ENCODE measurements at places on chromosomes 4 and X.

DNA sequence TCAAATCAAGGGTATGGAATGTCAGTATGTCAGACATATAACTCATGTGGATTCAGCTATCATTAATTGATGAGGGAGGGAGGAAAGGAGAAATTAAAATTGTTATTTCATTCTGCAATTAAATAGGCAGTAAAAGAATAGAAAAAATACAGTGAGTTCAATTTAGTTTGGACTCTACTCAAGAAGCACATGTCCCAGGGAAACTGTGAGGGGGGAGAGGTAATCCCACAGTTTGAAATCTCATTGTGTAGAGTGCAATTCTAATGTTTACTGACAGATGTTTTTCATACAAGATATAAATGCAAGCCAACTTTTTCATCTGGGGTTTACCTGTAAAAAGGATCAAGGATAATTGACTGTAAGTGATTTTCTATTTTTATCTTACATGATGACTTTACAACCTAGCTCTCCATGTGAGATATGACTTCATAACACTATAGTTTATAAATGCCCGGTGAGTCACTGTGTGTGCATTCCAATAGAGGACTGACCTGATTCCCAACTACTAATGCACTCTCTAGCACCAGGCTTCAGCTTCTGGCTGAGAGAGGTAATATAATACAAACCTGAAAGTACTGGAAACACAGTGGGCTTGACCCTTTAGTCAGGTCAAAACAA lies 35.2 kb upstream of the SCD5 start:
- DNase-seq = no peak

- DNase-seq = no peak
Observed at GRCh38 chrX:49270249-49270921, 792 bp downstream of the PPP1R3F start.

- no peak for DNase-seq
Observed at GRCh38 chr4:152508386-152508785, 27.5 kb downstream of the FBXW7 start.

DNA sequence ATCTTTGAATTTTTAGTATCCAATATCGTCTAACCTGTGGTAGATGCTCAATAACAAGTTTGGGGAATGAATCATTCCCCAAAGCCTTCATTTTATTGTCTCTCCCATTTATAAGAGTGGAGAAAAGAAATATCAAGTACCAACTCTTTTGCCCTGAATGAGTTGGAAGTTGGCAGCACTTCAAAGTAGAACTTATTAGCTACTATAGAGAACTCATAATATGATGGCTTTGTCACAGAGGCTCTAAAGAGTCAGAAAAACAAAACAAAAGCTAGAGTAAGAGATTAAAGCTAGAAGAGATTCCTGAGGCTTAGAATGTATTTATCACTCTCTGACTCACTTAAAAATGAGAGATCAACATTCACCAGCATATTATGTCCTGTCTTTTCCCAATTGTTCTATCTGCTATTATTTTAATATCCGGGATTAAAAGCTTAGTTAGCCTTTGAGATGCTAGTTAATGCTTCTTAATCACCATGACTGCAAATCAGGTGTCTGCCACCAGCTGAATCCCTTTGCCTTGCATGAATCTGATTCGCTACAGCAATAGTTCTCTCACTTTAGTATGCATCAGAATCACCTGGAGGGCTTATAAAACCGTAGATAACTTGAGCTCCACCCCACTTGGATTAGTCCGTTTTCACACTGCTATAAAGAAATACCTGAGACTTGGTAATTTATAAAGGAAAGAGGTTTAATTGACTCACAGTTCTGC lies 77.9 kb downstream of the PALLD start:
- no peak for DNase-seq

- no peak for DNase-seq
Observed at GRCh38 chr4:151888367-151888866, 127.6 kb upstream of the GATB start.

- no peak for DNase-seq
Observed at GRCh38 chr4:156557920-156558319, 413.7 kb downstream of the PDGFC start.

DNA sequence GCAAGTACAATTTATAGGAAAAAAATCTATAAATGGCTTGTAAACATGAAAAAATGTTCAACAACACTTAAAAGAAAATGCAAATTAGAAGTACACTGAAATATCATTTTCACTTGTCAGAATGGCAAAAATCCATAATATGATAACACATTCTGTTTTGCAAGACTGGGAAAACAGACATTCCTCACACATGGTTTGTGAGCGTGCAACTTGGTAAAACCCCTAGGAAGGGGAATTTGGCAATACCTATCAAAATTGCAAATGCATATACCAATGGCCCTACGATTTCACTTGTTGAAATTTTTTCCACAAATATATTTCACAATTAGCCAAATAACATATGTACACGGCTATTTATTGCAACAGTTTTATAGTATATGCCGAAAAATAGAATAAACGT lies 31.4 kb downstream of the TBC1D9 start:
- DNase-seq = no peak

DNA sequence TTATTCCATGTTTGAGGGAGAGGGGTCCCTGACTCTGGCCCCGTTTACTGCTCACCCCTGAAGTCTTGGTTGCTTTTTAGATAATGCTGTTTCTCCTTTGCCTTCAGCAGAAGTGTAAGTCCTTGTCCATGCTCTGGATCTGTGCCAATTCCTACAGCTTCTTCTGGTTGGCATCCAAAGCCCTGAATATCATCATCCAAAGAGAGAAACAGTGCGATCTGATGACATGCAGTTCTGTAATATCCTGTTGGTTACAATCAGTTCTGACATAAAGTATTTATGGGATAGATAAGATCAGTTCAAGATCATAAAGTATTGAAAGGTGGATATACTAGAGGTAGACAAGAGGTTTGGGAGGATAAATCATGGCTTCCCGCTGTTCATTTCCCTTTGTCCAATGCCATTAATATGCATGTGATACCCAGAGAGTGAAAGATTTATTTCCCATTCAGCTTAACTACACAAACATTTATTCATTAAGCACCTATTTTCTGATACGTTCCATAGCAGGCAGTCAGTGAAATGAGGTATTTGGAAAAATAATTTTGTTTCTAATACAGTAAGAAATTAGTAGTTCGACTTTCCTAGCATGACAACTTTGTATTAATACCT lies 53.2 kb upstream of the TMEM150C start:
- no peak for DNase-seq

GRCh38 chr4:153335665-153336064 lies 8.8 kb upstream of the MND1 start:
- no peak for DNase-seq

GRCh38 chr4:62191451-62192240 lies 991.5 kb downstream of the ADGRL3 start:
- DNase-seq = no peak

- DNase-seq = no peak
Observed at GRCh38 chr4:123649250-123649644, 252.7 kb downstream of the SPRY1 start.

DNA sequence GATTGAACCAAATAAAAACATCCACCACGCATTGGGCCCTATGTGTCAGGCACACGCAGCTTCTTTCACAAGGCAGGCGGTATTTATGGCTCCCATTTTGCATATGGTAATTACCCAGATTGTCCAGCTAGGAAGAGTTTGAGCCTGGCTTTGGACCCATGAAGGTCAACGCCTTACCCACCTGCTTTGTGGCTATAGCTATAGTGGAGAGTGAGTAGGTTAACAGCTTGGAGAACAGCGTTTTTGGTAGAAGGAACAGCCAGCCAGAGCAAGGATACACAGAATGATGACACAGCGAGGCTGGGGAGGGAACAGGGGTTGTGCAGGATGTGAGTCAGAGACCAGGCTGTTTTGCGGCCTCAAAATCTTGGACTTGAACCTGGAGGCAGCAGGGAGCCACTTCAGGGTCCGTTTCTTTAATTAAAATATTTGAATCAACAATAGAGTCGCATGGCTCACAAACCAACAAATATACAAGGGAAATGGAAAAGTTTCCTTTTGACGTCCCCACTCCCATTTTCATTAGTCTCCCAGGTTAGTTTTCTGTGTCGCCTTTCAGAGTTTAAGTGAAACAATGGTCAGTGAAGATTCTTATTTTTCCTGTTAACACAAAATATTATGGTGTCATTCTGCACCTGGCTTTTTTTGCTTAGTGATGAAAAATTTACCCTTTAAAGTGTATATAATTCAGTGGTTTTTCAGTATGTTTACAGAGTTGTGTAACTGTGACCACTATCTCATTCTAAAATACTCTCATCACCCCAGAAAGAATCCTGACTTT lies 118.2 kb upstream of the STX18 start:
- DNase-seq = no peak

DNA sequence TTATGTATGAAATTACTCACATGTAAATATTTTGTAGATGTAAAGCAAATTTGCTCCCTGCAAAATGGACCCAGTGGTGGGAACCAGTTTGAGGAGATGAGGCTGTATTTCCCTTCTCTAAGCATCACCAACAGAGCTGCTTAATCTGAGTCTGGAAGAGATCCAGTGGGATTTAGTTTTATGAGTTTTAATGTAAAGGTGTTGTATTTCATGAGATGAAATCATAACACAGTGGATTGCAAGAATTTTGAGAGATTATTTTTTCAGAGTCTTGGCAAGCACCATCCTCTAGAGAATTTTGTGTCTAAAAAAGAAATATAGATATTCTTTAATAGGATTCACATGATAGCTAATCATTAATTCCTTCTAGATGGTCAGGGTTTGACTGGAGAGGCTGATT lies 35.6 kb upstream of the SFRP2 start:
- no peak for DNase-seq

DNA sequence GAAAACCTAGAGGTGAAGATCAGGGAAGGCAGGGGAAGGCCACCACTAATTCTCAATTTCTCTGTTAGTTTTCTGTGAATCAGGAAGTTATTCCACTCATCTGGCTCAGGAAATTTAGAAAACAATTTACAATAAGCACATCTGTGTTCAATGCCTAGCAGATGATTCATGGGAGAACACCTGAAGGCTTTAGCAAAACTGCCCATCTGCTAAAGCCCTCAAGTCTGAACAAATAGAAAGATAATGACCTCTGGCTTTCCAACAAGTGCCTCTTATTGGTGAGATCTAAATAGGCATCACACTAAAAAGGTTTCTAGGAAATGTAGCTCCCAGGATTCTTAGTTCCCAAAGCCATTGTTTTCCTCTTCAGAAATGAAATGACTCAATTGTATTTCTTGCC lies 122.1 kb upstream of the GNPDA2 start:
- DNase-seq = no peak

DNA sequence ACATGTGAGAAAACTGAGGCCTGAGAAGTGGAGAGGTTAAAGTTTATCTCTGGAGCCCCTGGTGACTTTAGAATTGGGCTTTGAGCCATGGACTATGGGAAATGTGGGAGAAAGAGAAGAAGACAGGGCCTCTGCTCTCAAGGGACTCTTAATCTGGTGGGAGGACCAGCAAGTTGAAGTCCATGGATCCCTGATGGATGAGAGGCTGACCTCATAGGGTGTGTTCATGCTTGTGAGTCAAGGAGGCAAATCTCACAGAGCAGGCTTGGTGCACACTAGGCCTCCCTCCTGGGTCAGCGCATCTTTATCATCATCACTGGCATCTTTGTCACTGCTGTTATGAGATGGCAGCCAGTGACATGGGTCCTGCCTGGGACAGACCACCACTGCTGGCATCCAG lies 211.9 kb downstream of the AFAP1 start:
- DNase-seq = no peak

- no peak for DNase-seq
Observed at GRCh38 chrX:19686876-19687275, 171.6 kb upstream of the MAP3K15 start.

DNA sequence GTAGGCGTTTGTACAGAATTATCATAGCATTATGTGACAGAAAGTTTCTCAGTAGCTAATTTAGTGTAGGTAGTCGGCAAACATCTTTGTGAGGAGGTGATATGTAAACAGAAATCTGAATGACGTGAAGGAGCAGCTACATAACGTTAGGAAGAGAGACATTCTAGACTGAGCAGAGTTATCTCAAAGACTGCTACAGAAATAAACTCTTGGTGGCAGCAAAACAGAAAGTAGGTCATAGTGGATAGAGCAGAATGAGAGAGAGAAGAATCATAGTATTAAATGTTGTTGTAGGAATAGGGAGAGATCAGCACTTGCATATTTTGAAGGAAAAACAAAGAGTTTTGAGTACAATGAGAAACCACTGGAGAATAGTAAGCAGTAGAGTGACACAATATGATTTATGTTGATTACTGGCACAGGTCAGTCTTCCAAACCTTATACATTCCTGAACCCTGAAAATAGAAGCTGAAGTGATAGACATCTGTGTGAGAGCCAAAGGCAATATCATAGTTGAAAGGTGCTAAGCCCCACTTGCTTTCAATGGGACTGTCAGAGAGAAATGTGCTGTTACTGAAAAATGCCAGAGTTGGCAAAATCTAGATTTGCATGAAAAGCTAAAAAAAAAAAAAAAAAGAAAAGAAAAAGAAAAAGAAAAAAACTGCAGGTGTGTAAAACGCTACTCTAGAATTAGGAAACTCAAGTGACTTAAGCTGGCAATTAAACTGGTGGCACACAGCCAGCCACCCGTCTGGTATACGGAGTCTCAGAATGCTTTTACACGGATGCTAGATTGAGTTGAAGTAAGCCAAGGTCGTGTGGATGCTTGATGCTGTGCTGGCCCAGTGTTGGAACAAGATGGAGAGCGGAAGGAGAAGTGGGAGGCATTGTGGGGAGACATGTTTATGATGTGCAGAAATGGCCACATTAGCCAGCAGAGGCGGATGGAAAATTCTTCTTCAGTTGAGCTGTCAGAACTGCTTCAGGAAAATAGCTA lies 750.2 kb upstream of the HS3ST1 start:
- DNase-seq = no peak

DNA sequence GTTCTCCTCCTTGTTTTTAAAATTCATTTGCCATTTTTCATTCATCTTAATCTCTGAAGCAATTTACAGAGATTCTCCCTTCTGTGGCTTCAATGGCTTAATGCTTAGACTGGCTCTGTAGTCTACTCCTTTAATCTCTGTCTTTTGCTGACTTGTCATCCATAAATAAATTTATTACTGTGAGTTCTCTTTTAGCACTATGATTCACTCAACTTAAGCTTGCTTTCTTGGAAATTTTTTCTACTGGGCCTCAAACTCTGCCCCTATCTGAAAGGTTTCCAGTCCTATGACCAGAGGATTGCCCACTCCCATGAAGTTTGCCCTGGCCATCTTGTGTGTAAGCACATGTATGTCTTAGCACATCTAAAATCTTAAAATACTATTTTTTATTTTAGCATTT lies 251.1 kb downstream of the DCLK2 start:
- no peak for DNase-seq

GRCh38 chrX:55028040-55028439 lies 2.7 kb downstream of the ALAS2 start:
- DNase-seq = no peak

DNA sequence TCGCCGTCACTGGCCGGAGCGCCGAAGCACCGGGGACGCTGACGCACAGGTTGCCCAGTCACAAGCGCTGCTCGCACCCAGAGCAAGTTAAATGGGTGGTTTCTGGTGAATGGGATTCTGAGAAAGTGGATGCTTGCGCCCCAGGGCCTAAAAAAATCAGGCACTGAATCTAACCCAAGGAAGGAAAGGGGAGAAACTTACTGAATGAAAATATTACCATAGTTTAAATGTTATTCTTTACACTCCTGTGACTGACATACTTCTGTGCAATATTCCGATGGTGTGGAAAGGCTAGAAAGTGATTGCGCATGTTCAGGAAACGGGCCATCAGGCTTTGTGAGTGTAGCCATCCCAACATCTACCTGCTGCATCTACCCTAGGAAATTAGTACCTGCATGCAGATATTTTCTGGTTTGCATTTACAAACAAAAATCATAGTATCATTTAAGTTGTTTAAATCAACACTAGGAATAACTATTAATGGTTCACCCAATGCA lies 838 bp upstream of the ABCG2 start:
- DNase-seq = no peak
